ENCODE measurements at places on chromosomes 3 and 15. TPM values are rescaled to one million over a fixed set of nuclear protein-coding genes. Genes with fewer than 3 reads are reported as not detected.

DNA sequence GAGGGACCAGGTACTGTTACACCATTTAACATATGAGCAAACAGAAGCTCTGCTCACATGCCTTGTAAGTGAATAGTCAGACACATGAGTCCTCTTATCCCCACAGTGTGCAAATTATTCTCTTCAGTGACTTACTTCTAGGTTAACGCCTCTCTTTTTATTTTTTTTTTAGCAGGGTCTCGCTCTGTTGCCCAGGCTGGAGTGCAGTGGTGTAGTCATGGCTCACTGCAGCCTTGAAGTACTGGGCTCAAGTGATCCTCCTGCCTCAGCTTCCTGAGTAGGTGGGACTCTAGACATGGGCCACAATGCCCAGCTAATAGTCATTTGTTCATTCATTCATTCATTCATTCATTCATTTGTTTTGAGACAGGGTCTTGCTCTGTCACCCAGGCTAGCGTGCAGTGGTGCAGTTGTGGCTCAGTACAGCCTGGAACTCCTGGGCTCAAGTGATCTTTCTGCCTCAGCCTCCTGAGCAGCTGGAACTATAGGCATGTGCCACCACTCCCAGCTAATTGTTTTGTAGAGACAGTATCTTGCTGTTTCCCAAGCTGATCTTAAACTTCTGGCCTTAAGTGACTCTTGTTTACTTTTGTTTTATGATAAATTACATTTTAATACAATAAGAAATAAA lies 94.7 kb downstream of the LRRC28 start:
- DNase-seq: no peak

- no peak for DNase-seq
Observed at GRCh38 chr3:13671482-13672233, 122.7 kb downstream of the FBLN2 start.

The TRPC1 gene
- 1.7 TPM for polyA plus RNA-seq

The BUB1B gene
- polyA plus RNA-seq: 0.54 TPM

- DNase-seq: no peak
Observed at GRCh38 chr3:120659285-120659684, 22.8 kb downstream of the HGD start.

GRCh38 chr3:108297647-108298046 lies 1.3 kb downstream of the HHLA2 start:
- DNase-seq: no peak

The B3GALNT1 gene
- polyA plus RNA-seq: 0.17 TPM

The WNT7A gene
- polyA plus RNA-seq: 1.6 TPM

GRCh38 chr3:45180051-45180450 lies 33.9 kb upstream of the CDCP1 start:
- no peak for DNase-seq

DNA sequence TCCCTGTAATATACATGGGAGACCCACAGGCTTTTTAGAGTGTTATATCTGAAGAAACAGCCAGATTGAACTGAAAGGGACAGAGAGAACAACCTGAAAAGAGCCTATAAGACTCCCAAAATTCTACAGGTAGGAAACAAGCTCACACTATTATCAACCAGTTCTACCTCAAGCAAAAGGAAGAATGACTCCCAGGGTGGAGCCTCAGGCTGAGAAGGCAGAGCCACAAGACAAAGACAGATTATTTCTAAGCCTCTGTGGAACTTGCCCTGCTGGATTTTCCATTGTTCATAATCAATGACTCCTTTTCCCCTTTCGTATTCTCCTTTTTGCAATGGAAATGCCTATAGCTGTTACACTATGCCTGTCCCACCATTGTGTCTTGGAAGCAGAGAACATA lies 95.1 kb upstream of the LMCD1 start:
- no peak for DNase-seq

- DNase-seq: no peak
Observed at GRCh38 chr3:30343067-30343831, 263.2 kb upstream of the TGFBR2 start.

GRCh38 chr3:117700573-117701360 lies 991.2 kb downstream of the TUSC7 start:
- no peak for DNase-seq

- DNase-seq: no peak
Observed at GRCh38 chr3:134892326-134892725, 97.3 kb downstream of the EPHB1 start.

DNA sequence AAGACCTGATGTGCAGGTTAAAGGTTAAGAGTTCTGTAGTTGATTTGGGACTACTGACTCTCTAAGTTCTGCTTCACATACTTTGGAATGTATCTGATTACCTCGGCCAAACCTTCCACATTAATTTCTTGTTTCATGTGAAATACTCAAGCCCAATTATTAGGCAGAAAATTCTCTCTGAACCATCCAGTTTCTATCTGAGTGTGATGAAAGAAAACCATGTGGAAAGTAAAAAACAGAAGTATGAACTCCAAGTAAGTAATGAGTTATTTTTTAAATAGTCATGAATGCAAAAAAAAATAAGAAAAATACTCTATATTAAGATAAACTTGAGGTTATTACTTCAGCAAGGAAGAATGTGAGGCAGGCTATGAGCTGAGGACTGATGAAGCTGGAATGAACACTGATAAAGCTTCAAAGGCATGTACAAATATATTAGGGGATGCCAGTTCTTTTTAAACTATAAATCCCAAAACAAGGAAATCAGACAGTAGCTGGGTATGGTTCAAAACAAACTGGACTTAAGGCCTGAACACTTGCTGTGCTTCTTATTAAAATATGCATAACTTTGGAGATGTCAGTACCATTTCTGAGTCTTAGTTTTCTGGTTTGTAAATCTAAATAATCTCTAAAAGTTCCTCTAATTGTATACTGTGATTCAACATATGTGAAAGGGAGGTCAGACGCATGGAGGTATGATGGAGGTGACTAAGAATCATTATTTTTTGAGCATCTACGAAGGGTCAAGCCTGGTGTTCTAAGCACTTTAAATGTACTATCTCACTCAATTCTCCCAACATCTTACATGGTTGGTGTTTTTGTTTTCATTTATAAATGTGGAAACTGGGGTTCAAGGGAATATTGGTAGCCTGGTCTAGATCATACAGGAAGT lies 59.6 kb downstream of the COL6A6 start:
- DNase-seq: no peak

- DNase-seq: peak; percentile 6
Observed at GRCh38 chr15:65249641-65250040, 37.0 kb downstream of the PARP16 start.

Measured in naive thymus-derived CD8-positive, alpha-beta T cell (primary cell).